ENCODE measurements at places on chromosomes 6 and 20. TPM values are rescaled to one million over a fixed set of nuclear protein-coding genes. Genes with fewer than 3 reads are reported as not detected.

Gene SOBP
- 1.9 TPM for total RNA-seq

- H3K36me3 ChIP-seq, result no peaks in the 10 kb centered on the region
- no peaks in the 10 kb centered on the region for H3K4me1 ChIP-seq
- no peak overlapping the region for H3K27ac ChIP-seq
- no peak overlapping the region for H3K4me3 ChIP-seq
Measured at GRCh38 chr6:44779130-44779826, 391.8 kb downstream of the CDC5L start.

Gene CNR1
- not detected for total RNA-seq

DNA sequence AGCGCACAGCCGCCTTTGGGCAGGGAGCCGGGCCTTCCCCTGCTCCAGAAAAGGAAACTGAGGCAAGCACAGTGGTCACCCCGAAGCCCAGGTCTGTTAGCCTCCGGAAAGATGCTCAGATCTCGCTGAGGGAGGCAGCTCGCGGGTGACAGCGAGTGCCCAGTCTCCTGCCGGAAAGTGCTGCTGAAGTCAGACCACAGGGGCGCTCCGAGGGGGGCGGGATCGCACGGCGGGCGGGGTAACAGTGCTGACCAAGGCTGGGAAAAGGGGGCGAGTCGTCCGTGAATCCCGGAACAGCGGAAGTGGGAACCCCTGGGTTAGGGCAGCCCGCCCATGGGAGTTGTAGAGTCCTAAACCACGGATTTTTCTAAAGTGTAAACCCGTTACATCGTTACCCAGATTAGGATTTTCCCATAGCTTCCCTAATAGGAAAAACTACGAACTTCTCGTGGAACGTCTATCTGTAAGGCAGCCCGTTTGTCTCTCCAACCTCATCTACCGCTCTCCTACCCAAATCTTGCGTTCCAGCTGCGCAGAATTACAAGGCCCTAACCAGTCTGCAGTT is 504 bp downstream of the VPS16 start:
- peak overlapping the region; percentile 90 for H3K4me3 ChIP-seq
- H3K27me3 ChIP-seq, result no peaks in the 10 kb centered on the region
- DNase-seq, result peak; percentile 85
- H3K36me3 ChIP-seq, result no peaks in the 10 kb centered on the region

Gene PRSS35
- not detected for total RNA-seq

- no peak overlapping the region for H3K4me3 ChIP-seq
- H3K27me3 ChIP-seq, result no peaks in the 10 kb centered on the region
- H3K36me3 ChIP-seq, result peaks cover 10% of the 10 kb centered on the region
- H3K27ac ChIP-seq, result no peak overlapping the region
- no peak for DNase-seq
Measured at GRCh38 chr20:47574616-47575364, 73.1 kb downstream of the NCOA3 start.

DNA sequence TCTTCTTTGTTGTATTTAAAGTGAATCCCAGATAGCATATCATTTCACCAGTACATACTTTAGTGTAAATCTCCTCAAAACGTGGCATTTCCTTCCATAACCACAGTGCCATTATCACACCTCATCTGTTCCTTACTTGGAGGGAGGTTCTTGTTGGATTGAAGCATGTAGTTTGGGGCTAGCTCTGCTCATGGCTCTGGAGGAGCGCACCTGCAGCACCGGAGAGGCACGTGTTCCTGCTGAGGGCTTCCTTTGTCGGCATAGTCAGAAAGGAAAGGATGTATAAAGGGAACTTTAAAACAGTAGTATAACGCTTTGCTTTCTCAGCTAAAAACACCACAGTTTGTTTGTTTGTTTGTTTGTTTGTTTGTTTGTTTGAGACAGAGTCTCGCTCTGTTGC is 121.7 kb upstream of the TMEM181 start:
- H3K27me3 ChIP-seq, result no peaks in the 10 kb centered on the region
- H3K4me3 ChIP-seq, result no peak overlapping the region
- H3K27ac ChIP-seq, result no peak overlapping the region
- no peaks in the 10 kb centered on the region for H3K4me1 ChIP-seq

- no peaks in the 10 kb centered on the region for H3K36me3 ChIP-seq
- H3K4me1 ChIP-seq, result peaks cover 12% of the 10 kb centered on the region
- H3K27me3 ChIP-seq, result no peaks in the 10 kb centered on the region
- no peak for DNase-seq
- no peak overlapping the region for H3K4me3 ChIP-seq
Measured at GRCh38 chr20:58001381-58001780, 227.1 kb downstream of the ANKRD60 start.

Gene COL9A1
- not detected for total RNA-seq

GRCh38 chr6:13762611-13763441 is 51.2 kb upstream of the RANBP9 start:
- DNase-seq, result peak; percentile 95
- H3K27ac ChIP-seq, result peak overlapping the region; percentile 97
- H3K36me3 ChIP-seq, result no peaks in the 10 kb centered on the region
- H3K4me1 ChIP-seq, result peaks cover 56% of the 10 kb centered on the region
